ENCODE measurements at places on chromosomes 1 and 21.

GRCh38 chr1:115184260-115184950 is 95.1 kb upstream of the TSPAN2 start:
- DNase-seq: no peak

DNA sequence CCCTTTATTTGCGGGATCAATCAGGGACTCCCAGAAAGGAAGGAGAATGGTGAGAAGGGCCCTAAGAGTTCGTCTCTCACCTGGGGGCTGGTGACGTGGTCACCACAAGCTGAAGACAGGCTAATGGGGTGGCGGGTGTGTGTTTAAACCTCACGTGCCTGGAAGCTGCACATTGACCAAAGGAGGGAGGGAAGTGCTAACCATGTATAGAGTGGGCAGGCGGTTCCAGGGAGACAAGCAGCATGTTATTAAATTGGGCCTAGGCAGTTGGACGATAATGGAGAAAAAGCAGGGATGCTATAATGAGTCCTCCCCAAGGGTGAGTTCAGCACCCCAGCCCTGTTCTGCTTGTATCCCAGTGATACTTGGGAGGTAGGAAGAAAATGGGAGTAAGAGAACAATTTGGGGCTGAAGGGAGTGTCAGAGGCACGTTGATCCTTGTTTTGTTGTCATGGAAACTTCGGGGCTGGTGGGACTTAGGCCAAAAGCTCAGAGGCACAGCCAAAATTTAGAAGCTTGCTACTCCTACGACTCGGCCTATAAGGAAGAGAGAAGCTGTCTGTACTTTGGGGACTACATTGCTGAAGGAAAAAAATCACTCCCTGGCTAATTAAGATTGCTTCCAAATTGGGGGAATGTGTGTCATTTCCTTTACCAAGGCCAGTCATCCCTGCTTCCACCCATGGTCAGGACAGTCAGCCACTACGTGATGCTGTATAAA is 33.2 kb upstream of the EPHA8 start:
- DNase-seq: no peak

DNA sequence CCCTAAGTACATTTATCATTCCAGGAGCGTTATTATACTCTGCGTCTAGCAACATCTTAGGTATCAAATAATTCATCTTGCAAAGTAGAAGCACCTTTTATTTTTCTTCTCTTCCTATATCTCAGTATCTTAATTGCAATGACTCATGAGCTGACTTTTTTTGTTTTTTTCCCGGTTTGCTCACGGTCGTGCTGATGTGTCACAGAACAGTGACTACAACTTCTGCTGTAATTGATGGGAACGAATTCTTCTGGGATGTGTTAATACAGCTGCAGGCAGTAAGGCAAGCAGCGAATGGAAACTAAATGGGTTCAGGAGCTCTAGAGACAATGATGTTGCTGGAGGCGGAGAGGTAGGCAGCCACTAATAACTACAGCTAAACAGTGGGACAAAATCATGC is 89.8 kb upstream of the TMPRSS15 start:
- no peak for DNase-seq

- peak; percentile 97 for DNase-seq
These were observed 26.2 kb upstream of the TADA1 start for GRCh38 chr1:166902279-166902678.

- no peak for DNase-seq
These were observed 7.9 kb upstream of the BACE2 start for GRCh38 chr21:41160036-41160435.

- no peak for DNase-seq
These were observed 49.1 kb upstream of the EPS8L3 start for GRCh38 chr1:109812691-109813393.

DNA sequence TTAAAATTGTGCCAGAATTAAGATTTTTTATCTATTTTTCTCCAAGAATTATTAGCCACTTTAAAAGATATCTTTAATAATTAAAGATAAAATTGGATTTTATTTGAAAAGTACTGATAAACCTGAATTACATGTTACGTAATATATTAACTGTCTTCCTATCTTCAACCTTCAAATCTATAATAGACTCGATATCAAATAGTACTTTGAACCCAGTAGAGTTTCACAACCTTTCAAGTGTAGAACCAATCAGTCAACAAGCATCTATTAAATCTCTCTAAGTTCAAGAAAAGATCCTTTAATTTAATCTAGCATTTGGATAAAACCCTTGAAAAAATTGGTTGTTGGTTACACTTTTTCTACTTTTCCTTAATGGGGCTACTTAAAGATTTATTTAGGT is 271.4 kb downstream of the GPR52 start:
- no peak for DNase-seq

DNA sequence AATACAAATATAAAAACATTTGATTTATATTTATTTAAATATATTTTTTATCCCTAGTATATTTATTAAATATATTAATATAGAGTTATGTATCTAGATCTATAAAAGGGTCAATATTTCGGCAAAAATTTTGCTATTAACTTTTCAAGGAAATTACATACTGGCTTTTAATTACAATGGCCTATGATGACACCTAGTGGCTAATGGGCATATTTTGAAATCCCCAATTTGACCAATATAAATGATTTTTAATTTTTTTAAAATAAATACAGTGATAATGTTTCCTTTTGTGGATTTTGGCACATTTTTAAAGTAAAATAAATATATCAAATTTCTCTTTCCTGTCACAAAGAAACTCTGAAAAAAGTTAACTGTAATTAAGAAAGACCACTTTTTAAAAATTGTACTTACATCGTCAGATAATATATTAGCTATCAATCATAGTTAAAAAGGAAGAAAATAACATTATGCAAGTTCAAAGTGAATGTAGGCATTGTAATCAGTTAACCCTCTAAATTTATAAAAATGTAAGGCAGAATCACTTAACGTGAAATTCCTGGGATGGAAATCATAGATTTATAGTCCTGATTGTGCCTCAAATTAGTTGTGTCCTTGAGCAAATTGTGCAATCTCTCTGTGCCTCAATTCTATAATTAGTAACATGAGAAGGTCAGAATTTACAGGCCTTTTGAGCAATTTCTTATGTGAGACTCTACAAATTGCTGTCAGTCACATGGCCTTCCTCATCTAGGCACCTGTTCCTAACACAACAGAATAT is 25.6 kb upstream of the RGS13 start:
- peak; percentile 53 for DNase-seq

DNA sequence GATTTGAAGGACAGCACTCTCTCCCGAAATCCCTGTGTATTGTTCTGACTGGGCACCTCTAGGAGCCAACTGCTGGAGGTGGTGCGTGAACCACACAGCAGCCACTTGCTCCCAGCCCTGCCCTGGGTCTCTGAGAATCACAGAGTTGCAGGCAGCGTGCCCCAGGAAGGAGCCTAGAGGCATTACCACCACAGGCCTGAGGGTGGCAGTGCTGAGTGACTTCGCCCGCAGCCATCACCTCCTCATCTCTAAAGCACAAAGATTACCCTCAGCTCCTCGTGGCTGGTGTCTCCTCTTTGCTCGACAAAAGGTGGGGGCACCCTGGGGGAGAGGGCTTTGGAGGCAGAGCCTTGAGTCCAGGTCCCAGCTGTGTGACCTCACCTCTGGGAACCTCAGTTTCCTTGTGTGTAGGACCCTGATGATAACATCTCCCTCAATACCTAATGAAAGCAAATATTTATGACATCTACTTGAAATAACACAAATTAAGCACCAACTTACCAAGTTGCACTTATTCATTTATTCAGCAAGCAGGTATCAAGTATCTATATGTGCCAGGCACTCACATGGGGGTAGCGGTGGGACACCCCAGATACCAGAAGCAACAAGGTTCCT is 86.3 kb downstream of the VWA5B1 start:
- DNase-seq: peak; percentile 19

- no peak for DNase-seq
These were observed 82.8 kb upstream of the C1orf87 start for GRCh38 chr1:60156371-60156770.

- DNase-seq: no peak
These were observed 9.6 kb downstream of the STUM start for GRCh38 chr1:226558036-226558650.

DNA sequence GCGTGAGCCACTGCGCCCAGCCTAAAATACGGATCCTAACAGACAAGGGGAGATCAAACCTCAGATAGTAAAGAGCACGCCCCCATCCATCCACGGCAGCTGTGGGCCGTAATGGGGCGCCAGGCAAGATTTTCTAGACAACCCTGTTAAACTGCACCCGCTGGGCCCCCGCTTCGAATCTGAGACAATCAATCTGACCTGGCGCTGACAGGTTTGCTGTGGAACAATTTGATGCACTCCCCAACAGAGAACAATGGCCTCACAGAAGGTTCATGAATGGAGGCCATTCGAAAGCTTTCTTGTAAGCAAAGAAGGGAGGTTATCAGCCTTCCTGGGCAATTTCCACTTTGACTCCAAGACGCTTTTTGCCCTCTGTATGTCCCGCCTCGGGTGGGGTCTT is 30.5 kb downstream of the CLSTN1 start:
- no peak for DNase-seq

DNA sequence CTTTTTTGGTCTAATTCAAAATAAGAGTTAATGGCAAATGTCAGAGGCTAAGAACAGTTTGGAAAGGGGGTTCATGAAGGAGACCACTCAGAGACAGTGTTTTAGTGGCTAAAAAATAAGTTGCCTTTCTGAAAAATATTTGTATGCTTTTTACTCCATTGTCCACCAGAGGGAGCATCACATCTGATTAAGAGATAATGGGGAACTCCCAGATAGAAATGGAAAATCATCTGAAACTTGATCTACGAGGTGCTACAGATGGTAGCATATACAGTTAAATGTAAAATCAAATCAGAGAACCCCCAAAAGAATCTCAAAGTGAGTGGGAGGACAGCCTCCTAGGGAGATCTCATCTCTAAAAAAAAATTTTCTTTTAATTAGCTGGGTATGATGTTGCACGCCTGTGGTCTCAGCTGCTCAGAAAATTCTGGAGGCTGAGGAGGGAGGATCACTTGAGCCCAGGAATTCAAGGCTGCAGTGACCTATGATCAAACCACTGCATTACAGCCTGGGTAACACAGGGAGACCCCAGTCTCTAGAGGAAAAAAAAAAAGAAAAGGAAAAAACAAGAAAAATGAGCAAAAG is 9.7 kb downstream of the SMYD3 start:
- DNase-seq: peak; percentile 54

DNA sequence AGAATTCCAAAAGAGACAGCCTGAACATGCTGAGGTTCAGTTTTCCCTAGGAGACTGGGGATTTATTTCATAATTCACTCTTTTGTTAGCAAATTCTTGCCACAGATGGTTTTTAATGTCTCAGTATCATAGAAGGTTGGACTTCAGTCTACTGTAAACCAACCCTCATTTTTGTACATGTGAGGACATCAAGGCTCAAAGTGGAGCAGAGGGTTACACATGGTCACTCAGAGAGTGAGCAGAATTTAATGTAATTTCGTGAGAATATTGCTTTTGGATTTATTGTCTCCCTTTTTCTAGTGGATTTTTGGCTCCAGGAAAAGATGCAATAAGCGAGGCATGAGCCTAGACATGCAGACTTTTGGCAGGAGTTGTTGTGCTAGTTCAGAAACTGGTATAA is 210.8 kb upstream of the JUN start:
- DNase-seq: no peak

GRCh38 chr1:226181996-226182714 is 4.4 kb downstream of the ACBD3 start:
- peak; percentile 87 for DNase-seq

GRCh38 chr1:234311414-234311813 is 61.8 kb upstream of the COA6 start:
- DNase-seq: no peak

DNA sequence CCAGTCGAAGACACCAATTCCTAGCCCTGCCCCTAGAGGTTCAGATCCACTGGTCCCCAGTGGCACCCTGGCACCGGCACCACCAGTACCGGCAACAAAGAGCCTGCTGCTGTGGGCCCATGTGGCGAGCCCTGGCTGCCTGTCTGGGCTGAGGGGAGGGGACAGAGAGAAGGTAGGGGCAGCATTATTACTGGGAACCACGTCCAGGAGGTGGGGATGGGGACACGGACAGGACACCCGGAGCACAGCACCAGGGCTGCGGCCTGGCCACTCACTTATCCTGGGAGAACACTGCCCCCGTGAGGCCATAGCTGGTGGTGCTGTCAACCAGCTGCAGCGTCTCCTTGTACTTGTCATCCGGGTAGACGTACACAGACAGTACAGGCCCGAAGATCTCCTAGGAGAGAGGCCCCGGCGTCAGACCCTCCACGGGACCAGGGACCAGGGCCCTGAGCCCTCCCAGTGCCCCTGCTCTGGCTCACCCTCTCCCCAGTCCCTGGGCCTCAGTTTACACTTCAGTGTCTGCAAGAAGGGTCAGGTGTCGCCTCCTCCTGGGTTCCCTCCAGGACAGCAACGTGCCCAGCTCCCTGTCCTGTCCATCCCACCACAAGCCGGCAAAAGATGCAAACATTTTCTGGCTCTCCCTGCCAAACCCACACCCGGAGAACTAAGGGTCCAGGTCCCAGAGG is 15.8 kb upstream of the TAS1R2 start:
- peak; percentile 60 for DNase-seq

GRCh38 chr1:80248886-80249285 is 1242.4 kb upstream of the ADGRL4 start:
- DNase-seq: no peak

GRCh38 chr1:203368624-203369451 is 17.9 kb upstream of the FMOD start:
- peak; percentile 92 for DNase-seq

- peak; percentile 28 for DNase-seq
These were observed 1.2 kb downstream of the RUNX3 start for GRCh38 chr1:24928689-24929397.

DNA sequence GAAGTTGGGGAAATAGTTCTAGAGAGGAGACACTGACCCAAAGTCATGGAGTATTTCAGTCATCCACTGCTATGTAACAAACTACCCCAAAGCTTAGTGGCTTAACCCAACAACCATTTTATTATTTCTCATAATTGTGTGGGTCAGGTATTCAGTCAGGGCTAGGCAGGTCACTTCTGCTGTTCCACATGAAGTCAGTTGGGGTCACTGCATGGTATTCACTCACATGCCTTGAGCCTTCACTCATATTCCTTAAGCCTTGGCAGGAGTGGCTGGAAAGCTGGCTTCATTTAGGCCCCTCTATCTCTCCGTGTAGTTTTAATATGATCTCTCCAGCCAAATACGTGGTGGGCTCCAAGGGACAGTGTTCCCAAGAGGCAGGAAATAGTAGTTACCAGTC is 17.5 kb upstream of the RNF11 start:
- no peak for DNase-seq

DNA sequence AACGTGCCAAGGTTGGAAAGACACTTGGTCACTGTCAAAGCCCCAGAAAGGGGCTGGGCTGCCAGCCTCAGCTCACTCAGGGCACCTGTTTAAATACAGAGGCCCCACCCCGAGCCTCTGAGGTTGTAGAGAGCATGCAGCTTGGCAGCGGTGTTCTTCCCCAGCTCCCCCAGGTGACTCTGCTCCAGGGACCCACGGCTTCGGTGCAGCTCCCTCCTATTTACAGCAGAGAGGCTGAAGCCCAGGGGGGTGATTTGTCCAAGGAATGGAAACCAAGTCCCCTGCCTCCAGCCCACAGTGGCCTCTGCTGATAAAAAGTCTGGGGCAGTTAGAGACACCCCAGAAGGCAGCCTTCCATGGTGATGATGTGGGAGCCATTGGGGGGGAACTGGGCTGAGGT is 9.1 kb upstream of the C1QA start:
- no peak for DNase-seq

- DNase-seq: no peak
These were observed 498.2 kb upstream of the BRINP3 start for GRCh38 chr1:190975827-190976226.
